ENCODE measurements at places on chromosomes 6 and 20. TPM values are rescaled to one million over a fixed set of nuclear protein-coding genes. Genes with fewer than 3 reads are reported as not detected.

The CLIC5 gene
- under 0.01 TPM for total RNA-seq

The TRIM40 gene
- total RNA-seq: not detected

The TFAP2D gene
- not detected for total RNA-seq

GRCh38 chr6:72861935-72862432 is 240.1 kb downstream of the KCNQ5 start:
- DNase-seq: peak; percentile 57

- DNase-seq: no peak
These were observed 21.7 kb downstream of the PDSS2 start for GRCh38 chr6:107437691-107438090.
